ENCODE measurements at places on chromosomes 5 and 9.
A peak's percentile ranks its signal among the peaks of the same experiment; 100 is the strongest.

GRCh38 chr9:30482499-30482898, 1901.9 kb upstream of the ACO1 start:
- no peak for DNase-seq

GRCh38 chr5:43231977-43232376, 40.0 kb downstream of the NIM1K start:
- no peak for DNase-seq

DNA sequence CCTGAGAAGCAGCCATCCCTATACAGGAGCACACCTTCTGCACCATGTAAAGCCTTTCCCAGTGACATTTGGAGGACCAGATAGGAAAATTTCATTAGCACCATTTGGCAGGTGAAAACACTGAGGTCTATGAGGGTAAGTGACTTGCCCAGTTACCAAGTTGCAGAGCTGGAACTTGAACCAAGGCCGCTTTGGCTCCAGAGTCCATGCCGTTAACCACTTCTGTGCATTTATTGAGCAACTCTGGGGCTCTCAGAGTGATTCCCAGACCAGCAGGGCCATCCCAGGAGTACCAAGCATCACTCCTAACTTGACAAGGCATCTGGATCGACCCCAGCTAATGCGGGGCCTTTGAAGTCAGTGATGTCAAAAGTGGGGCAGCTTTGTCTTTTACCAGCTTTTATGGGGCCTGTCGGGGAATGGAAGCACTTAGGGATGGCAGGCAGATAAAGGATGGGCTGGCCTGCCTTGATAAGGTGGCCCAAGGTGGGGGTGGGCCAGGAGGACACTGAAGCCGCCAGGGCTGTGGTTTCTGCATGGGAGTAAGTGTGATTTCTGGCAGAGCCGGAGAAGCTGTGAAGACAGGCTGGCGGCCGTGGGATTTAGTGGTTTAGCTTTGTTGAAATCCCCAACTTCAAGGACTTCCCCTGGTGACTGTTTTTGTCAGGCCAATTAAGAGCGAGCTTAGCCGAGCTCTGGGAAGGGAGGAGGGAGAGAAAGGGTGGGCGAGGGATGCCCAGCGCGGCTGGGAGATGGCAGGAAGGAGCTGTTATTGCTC, 127.3 kb downstream of the MACROH2A1 start:
- no peak for DNase-seq

DNA sequence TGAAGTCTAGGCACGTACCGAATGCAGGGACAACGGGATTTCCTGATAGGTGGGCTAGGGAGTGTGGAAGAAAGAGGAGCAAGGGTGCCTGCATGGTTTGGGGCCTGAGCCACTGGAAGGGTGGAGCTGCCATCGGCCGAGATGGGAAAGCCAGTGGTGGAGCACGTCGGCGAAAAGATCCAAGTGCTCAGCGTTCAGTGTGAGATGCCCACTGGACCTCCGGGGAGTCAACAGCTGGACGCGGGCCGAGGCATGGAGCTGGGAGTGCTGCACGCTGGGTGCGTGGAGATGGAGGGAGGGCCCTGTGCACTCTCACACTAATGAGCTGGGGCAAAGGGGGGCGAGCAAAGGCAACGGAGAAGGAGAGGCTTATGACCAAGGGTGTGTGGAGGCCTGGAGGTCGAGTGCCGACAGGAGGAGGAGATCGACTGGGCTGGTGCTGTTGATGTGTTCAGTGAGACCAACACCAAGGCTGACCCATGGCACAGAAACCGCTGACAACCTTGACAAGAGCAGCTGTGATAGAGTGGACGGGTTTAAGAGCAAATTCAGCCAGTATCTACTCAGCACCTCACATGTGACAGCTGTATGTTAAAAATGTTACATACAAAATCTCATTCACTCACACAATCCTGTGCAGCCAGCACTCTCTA, 85.7 kb downstream of the STK10 start:
- no peak for DNase-seq

DNA sequence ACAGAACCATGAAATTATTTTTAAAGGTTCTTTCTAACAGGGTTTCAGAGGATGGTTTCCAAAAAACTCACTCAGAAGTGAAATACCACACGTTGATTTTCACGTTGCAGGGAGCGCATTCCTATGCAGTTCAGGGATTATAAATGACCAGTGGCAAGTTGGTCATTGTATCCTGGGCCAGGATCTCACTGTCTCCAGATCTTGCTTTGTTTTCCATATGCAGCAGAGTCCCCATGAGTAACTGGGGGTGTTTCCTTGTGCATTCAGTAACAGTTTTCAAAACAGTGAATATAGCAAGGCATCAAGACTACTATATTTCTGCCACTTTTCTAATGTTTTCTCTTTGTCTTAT, 1064.9 kb upstream of the DMAC1 start:
- no peak for DNase-seq

DNA sequence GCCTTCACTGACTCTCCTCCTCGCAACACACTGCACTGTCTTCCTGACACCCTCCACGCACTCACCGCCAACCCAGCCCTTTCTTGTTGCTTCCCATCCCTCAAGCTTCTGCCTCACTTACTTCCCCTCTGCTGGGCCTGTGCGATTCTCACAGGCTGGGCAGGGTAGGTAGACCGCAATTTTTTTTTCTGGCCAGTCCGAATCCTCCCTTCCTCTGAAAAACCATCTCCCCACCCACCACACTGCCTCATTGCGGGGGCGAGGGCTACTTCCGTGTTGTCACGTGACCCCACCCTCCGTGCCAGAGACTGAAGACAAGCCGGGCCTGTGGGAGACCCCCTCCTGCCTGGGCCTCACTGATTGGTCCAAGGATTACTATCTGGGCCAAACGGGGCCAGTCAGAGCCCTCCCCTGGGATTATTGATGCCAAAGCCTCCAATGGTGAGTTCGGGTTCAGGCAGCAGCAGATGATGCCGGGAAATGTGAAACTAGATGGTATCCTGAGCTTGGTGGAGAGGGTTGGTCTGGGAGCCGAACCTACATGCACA, 73.1 kb downstream of the STK10 start:
- peak; percentile 50 for DNase-seq

DNA sequence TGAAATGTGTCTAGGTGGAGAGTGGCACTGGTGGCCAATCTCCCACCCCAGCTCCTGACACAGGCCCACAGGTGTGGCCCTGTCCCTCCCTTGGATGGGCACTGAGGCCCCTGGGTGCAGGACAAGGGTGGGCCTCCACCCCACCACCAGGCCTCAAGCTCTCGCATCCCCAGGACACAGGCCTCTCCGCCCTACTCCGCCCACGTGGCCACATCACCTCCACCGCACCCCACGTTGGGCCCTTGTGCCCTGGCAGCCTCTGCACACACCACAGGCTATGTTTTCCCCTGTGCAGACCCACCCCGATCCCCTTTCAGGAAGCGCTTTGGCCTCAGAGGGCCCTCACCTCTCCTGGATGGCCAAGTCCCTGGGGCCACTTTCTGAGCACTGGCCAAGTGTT, 54.7 kb downstream of the SECISBP2 start:
- no peak for DNase-seq

DNA sequence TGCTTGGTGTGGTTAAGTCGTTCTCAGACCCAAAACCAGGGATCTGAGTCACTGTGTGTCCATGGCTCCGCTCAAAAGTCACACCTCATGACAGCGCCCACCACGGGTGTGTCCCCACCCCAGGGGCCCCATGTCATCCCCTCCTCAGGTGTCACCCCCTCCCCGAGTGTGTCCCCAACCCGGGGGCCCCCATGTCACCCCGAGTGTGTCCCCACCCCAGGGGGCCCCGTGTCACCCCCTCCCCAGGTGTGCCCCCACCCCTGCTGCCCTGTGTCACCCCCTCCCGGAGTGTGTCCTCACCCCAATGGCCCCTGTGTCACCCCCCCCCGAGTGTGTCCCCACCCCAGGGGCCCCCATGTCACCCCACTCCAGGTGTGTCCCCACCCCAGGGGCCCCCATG, 5.1 kb downstream of the LRRC14B start:
- DNase-seq, result no peak

GRCh38 chr5:138692370-138692769, 60.9 kb upstream of the CTNNA1 start:
- no peak for DNase-seq

DNA sequence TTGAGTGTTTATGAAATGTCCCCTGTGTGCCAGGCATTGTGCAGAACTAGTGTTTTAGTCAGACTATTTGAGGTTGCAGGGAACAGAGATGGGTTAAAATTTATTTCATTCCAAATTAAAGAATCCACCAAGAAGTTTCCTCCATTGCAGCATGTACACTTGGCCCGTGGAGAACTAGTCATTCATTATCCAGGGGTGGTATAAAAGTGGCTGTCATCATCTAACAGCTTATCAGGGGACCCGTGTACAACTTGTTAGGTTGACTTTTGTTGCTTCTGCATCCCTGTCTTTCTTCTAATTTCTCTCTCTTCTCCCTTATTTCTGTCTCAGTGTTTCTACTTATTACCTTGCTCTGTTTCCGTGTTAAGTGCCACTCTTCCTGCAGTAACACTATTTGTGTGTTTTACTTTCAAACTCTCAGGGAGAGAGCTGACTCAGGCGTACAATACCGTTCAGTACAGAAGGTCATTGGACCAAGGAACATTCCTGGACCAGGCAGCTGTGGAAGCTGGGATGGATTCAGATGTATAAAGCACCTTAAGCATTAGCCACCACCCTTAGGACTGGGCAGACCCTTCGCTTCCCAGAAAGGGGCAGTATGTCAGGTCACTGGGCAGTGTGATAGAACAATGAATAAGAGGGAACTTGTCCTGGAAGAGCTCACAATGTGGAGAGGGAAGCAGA, 36.1 kb downstream of the MAP3K1 start:
- DNase-seq, result no peak

DNA sequence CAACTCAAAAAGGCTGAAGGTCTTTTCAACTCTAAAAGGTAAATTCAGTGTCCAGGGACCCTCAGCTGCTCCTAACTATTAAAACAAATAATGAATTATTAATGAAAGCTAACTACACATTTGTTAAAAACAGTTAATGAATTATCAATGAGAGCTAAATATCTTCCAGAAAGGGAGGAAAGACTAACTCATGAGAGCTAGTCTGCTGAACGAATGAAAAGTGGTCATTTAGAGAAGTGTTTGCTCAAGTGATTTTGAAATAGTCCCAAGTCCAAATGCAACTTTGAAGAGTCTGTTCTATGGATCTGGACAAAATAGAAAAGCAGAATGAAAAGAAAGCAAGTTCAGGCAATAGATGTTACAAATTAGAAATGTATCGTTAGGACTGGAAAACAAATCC, 133.9 kb upstream of the SPEF2 start:
- DNase-seq, result no peak

DNA sequence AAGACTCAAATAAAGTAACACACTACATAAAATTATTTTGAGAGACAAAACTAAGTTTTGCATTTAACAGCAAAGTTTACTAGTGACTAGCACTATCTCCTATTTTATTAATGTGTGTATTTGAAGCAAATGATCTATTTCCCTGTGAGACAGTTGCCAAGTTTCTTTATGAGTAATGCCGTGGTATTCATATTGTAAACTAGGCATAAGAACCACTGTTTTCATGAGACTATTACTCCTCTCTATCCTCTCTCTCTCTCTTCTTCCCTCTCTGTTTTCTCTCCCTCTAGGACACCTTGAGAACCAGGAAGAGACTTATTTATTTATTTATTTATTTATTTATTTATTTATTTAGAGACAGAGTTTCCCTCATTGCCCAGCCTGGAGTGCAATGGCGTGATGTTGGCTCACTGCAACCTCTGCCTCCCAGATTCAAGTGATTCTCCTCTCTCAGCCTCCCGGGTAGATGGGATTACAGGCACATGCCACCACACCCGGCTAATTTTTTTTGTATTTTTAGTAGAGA, 61.1 kb downstream of the MLANA start:
- no peak for DNase-seq

DNA sequence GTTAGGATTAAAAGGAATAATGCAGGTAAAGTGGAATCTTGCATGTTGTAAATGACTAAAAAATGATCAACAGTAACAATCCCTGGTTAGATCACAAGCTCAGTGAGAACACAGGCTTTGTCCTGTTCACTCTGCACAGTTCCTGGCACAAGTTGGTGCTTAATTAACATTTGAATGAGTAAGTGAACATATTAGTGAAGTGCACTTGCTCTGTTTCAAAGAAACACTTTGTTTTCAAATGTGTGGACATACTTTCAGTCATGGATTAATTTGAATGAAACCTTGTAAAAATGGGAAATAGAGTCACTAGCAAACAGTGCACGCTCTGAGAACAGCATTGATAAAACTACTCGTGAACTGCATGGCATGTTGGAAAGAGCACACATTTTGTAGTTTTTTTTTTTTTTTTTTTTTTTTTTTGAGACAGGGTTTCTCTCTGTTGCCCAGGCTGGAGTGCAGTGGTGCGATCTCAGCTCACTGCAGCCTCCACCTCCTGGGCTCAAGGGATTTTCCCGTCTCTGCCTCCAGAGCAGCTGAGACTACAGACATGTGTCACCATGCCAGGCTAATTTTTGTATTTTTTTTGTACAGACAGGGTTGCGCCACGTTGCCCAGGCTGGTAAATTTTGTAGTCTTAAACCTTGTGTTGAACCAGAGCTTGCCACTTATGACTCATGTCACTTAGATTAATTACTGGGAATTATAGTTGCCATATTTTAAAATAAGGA, 159.9 kb downstream of the LURAP1L start:
- DNase-seq, result no peak

DNA sequence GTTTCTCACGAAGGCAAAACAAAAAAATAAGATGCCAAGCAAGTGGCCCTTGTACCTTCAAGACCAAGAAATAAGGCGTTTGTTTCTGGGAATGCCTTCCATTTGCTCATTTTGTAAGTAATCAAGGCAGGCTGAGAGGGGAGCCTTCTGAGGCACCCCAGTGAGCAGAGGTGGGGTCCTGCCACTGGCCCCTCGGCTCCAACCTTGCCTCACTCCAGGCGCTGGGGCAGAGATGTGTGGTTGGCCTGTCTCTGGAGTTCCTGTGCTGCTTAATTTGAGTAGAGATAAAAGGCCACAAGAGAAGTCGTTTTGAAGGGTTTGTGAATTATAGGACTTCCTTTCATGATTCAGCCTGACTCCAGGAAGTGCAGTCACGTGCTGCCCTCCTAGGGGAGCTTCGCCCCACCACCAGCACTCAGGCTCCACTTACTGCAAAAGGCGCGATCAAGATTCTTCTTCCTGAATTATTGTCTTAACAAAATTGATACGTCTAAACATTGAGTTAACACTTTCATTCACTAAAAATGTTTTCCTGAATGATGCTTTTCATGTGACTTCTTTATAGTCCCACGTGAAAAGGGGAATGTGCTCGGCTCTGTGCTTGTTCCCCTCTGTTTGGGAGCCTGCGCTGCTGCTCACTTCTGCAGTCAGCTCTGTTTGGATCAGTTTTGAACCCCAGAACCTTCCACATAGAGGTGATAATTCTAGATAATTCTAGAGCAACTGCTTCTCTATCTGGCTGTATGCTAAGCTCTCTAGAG, 13.7 kb downstream of the SYK start:
- no peak for DNase-seq

- DNase-seq, result no peak
Measured at GRCh38 chr9:69888856-69889585, 68.4 kb downstream of the CFAP95 start.

GRCh38 chr5:156556666-156557406, 229.9 kb downstream of the SGCD start:
- DNase-seq, result no peak
